Stimulated activated naive B cell treated with anti-CD40 and anti-IgM and Interleukin-4, amounts not matched to agents 10 μg/mL and 1 μg/mL and 100 μg/mL, for 72 hours (primary cell): ENCODE measurements at places on chromosomes 12 and 14.

GRCh38 chr14:84555493-84555892 lies 974.5 kb upstream of the FLRT2 start:
- H3K27me3 ChIP-seq = no peaks in the 10 kb centered on the region
- no peaks in the 10 kb centered on the region for H3K4me1 ChIP-seq
- H3K4me3 ChIP-seq = no peak overlapping the region
- H3K36me3 ChIP-seq = no peaks in the 10 kb centered on the region
- no peak overlapping the region for H3K27ac ChIP-seq
- DNase-seq = no peak

GRCh38 chr14:65282896-65283253 lies 129.7 kb upstream of the FUT8 start:
- H3K4me1 ChIP-seq = peaks cover 39% of the 10 kb centered on the region
- peak overlapping the region; percentile 79 for H3K4me3 ChIP-seq
- H3K27ac ChIP-seq = peak overlapping the region; percentile 93
- no peaks in the 10 kb centered on the region for H3K36me3 ChIP-seq

DNA sequence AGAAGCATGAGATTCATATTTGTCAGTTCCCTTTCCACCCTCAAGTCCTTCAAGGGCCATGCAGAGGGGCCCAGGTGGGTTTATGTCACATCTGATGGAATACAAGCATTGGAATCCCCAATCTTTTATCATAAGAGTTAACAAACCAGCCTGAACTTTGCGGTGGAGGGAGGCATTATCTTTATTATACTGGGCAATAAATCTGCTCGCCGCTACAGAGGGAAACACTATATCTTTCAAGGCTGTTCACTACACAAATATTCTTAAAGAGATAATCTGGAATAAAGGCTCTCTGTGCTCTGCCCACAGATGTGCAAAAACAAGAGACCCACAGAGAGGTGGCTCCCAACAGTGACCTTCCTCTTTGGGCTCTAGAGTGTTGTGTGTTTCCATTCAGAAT lies 153.6 kb upstream of the PLEKHA5 start:
- no peaks in the 10 kb centered on the region for H3K27me3 ChIP-seq
- H3K4me3 ChIP-seq = no peak overlapping the region
- DNase-seq = no peak
- H3K27ac ChIP-seq = no peak overlapping the region

DNA sequence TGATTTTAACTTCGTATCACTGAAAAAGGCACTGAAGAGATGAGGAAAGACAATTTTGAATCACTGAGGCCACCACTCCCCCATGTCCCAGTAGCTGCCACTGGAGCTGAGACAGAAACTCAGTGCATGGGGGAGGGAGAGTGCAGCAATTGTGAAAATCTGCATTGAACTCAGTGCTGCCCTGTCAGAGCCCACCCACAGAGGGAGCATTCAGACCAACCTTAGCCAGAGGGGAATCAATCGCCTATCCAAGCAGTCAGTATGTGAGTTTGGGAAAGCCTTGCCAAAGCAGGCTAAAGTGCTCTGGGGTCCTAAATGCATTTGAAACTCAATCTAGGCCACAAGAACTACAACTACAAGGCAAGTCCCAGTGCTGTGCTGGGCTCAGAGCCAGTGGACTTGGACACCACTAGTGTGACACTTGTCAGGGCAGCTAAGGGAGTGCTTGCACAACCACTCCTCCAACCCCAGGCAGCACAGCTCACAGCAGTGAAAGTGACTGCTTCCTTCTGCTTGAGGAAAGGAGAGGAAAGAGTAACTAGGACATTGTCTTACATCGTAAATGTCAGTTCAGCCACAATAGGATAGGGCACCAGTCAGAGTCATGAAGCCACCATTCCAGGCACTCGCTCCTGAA lies 13.3 kb downstream of the RNASE3 start:
- H3K27me3 ChIP-seq = peaks cover 34% of the 10 kb centered on the region
- no peak overlapping the region for H3K4me3 ChIP-seq
- no peaks in the 10 kb centered on the region for H3K4me1 ChIP-seq
- no peak for DNase-seq
- H3K36me3 ChIP-seq = no peaks in the 10 kb centered on the region

DNA sequence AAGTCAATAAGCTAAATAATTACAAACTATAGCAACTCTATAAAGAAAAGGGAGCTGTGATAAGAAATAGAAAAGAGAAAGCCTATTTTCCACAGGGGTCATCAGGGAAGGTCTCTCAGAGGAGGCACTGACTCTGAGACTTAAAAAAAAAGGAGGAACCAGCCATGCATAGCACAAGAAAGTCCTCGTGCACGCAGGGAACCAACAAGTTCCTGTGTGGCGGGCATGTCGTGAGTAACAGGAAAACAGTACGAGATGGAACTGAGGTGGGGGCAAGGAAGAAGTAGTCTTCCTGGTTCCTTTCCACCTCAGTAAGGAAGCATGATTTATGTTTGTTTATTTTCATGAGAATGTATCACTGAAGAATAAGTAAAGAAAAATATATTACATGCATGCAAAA lies 367.0 kb upstream of the TMEM132C start:
- no peak overlapping the region for H3K4me3 ChIP-seq
- no peak for DNase-seq
- no peaks in the 10 kb centered on the region for H3K4me1 ChIP-seq
- H3K36me3 ChIP-seq = no peaks in the 10 kb centered on the region
- H3K27ac ChIP-seq = no peak overlapping the region

- peaks cover 12% of the 10 kb centered on the region for H3K4me1 ChIP-seq
- no peak for DNase-seq
- no peak overlapping the region for H3K4me3 ChIP-seq
- H3K27me3 ChIP-seq = no peaks in the 10 kb centered on the region
Observed at GRCh38 chr12:24491968-24492367, 456.9 kb downstream of the BCAT1 start.

- H3K27ac ChIP-seq = peak overlapping the region; percentile 78
- H3K36me3 ChIP-seq = no peaks in the 10 kb centered on the region
- DNase-seq = no peak
Observed at GRCh38 chr12:24562771-24563431, 386.0 kb downstream of the BCAT1 start.

DNA sequence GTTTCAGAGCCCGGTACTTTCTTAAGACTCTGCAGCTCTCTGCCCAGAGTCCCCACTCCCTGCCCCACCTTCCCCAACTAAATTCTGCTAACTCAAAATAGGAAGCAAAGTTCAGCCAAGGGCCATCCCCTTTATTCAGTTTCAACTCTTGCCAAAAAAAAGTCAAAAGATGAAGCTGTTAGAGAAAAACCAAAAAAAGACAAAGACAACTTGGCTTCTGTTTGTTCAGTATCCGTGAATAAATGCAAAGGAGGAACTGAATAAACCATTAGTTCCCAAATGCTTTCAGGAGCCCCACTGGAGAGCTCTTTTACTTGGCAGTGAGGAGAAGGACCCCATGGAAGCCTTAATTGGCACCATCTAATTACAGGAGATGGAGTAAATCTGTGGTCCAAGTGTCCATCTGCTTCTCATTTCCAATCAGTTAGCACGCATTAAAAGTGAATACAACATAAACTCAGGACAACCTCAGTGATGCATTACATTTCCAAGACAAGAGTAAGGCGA lies 155.4 kb upstream of the GZMB start:
- no peaks in the 10 kb centered on the region for H3K36me3 ChIP-seq
- H3K4me3 ChIP-seq = no peak overlapping the region
- no peak for DNase-seq
- H3K27me3 ChIP-seq = peaks cover 21% of the 10 kb centered on the region

DNA sequence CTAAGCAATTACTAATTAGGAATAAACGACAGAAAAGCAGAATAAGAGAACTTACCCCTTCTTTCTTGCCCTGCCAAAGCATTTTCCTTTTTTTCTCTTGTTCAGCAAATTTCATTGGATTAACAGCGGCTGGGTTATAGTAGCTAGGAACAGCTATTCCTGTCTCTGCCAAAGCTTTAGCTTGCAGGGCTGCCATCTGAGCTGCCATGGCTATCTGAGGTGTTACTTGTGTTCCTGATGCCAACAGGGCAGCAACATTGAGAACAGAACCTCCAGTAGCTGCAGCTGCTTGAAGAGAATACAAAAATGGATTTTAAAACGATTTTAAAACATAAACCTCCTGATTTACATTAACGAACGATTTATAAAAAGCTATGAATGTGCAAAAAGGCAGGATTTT lies 7.4 kb upstream of the ZCCHC8 start:
- H3K27me3 ChIP-seq = no peaks in the 10 kb centered on the region
- H3K36me3 ChIP-seq = peaks cover 31% of the 10 kb centered on the region
- no peaks in the 10 kb centered on the region for H3K4me1 ChIP-seq
- H3K4me3 ChIP-seq = no peak overlapping the region
- no peak for DNase-seq

DNA sequence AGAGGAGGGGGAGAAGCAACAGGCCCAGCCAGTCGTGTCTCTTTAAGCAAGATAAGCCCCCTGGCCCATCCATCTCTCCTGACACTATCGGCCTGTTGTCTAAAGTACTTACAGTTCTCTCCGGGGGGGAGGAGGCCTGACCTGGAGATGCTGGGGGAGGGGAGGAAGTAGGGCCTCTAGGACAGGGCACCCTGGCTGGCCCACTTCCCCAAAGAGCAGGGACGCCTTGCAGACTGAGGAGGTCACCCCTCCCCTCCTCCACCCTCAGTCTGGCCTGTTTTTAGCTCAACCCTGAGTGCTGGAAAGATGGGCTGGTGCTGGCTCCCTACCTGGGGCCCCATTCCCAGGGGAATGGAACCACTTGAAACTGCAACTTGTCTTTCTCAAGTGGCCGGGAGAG lies 70.3 kb downstream of the TBX5 start:
- no peaks in the 10 kb centered on the region for H3K36me3 ChIP-seq
- H3K27me3 ChIP-seq = peaks cover 12% of the 10 kb centered on the region
- no peaks in the 10 kb centered on the region for H3K4me1 ChIP-seq
- DNase-seq = no peak
- H3K4me3 ChIP-seq = no peak overlapping the region

- H3K4me3 ChIP-seq = no peak overlapping the region
- no peak overlapping the region for H3K27ac ChIP-seq
- H3K27me3 ChIP-seq = no peaks in the 10 kb centered on the region
- DNase-seq = no peak
- H3K36me3 ChIP-seq = no peaks in the 10 kb centered on the region
Observed at GRCh38 chr14:98070536-98070935, 1201.5 kb downstream of the BCL11B start.

DNA sequence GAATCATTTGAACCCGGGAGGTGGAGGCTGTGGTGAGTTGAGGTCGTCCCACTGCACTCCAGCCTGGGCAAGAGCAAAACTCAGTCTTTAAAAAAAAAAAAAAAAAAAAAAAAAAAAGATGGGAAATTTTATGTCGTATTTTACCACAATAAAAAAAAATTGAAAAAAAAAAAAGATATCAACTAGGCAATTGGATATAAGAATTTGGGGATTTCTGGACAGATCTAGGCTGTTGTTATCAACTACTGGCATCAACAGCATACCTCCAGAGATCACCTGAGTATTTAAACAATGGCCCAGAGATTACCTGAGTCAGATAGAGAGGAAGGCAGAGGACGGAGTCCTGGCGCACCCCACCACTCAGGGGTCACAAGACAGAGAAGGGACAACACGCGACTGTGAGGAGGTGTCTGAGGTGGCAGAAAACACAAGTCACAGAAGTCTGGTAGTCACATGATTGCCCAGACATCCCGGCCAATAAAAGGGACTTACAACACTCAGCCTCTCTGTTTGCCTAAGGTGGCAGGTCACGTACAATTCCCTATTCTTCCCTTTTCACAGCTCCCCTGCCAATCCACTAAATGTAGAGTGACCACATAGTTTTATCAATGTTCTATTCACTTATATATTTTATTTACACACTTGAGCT lies 1.8 kb downstream of the SPRING1 start:
- no peak overlapping the region for H3K27ac ChIP-seq
- peaks cover 11% of the 10 kb centered on the region for H3K36me3 ChIP-seq
- peak overlapping the region; percentile 91 for H3K4me3 ChIP-seq
- peaks cover 41% of the 10 kb centered on the region for H3K4me1 ChIP-seq
- no peaks in the 10 kb centered on the region for H3K27me3 ChIP-seq
- DNase-seq = no peak

GRCh38 chr12:30992381-30992780 lies 65.8 kb downstream of the TSPAN11 start:
- H3K36me3 ChIP-seq = no peaks in the 10 kb centered on the region
- DNase-seq = no peak

- H3K27ac ChIP-seq = no peak overlapping the region
- H3K4me3 ChIP-seq = no peak overlapping the region
- peaks cover 4% of the 10 kb centered on the region for H3K27me3 ChIP-seq
- no peak for DNase-seq
- H3K4me1 ChIP-seq = peaks cover 14% of the 10 kb centered on the region
- H3K36me3 ChIP-seq = no peaks in the 10 kb centered on the region
Observed at GRCh38 chr14:22671622-22672021, 27.5 kb upstream of the OR6J1 start.

DNA sequence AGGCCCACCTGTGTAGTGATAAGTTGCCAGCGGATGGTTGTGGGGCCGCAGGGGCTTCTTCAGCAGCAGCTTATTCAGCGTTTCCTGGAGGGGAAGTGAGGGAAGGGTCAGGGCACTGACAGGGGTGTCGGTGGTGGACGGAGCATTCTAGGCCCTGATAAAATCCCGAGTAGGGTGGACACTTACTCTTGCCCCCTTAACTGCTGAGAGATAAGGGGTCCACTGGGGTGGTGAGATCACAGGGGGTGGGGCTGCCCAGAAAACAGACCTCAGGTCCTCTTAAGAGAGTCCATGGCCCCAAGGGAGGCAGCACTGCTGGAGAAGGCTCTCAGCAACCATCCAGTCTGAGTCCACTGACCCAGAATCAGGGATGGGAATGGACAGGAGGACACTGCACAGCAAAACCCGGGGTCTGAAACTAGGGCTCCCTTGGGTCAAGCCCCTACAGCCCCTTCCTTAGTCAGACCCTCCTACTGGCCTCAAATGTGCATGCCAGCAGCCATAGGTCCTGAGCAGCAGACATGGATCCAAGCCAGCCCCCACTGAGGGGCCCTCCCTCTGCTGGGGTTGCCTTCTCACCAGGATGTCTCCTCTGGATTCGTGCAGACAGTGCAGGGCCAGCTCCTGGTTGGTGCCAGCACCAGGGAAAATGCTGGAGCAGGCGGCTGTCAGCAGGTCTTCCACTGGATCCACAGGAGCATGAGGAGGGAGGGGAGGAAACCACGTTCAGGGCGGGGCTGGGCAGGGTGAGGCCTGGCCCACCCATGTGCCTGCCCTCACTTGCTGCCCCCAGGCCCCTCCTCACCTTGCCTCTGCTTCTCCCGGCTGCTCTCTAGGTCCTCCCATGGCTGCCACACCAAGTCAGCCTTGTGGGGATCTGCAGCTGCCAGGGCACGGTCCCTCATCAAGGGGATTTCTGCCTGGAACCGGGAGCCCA lies 12.1 kb upstream of the PNMA1 start:
- peaks cover 32% of the 10 kb centered on the region for H3K4me1 ChIP-seq
- H3K36me3 ChIP-seq = peaks cover 50% of the 10 kb centered on the region
- peak overlapping the region; percentile 82 for H3K27ac ChIP-seq

DNA sequence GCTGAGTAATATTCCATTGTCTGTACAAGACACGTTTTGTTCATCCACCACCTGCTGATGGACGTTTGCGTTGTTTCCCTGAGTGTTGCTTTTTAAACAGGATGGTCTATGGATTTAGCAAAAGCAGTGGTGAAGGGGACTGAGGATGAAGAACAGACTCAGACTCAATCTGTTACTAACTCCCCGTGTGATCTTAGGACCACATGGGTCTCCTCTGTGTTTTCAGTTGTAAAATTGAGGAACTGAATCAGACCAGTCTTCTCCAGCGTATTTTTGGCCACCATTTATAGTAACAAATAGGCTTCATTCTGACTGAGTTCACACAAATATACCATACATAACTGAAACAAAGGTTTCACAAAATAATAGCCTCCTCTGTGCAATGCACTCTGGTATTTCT lies 85.6 kb downstream of the FOXN3 start:
- H3K4me1 ChIP-seq = peaks cover 42% of the 10 kb centered on the region
- H3K27ac ChIP-seq = peak overlapping the region; percentile 92
- DNase-seq = peak; percentile 31
- no peaks in the 10 kb centered on the region for H3K27me3 ChIP-seq
- peaks cover 42% of the 10 kb centered on the region for H3K36me3 ChIP-seq
